ENCODE measurements at places on chromosomes 7 and 10.
A peak's percentile ranks its signal among the peaks of the same experiment; 100 is the strongest.

DNA sequence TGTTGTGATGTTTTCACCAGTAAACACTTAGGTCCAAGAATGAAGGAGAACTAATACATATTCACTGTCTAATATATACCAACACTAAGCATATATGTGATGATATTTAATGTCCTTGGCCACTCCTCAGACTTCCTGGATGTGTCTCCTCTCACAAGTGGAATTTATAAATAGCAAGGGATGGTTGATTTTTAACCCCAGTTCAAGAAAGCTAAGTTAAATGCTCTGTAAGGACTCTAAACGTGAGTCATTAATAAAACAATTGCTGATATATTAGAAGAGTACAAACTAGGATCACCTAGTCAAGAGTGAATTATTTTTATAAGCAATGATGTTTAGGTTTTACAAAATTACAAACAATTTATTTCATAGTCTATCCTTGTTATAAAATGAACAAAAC is 355.9 kb upstream of the TMEM229A start:
- no peak for DNase-seq

DNA sequence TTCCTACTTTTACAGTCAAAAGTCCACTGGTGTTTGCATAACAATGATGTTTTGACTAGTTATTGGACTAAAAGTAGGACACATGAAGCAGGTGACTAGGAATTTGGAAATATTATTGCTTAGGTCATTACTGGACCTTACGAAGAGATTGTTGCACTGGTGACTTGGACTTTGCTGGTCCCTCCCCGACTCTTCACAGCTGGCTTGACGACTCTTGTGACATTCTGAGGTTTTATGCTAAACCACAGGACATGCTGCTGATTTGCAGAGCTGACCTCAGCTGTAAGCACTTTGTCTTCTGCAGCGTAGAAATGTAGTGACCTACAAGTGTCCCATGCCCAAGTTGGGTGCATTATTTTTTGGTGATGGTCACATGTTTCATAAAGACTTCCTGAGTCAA is 21.9 kb downstream of the PCBD1 start:
- DNase-seq = no peak

- DNase-seq = no peak
These were observed 71.7 kb downstream of the ARL4A start for GRCh38 chr7:12759151-12759550.

- no peak for DNase-seq
These were observed 140.7 kb downstream of the PAXIP1 start for GRCh38 chr7:154862153-154862791.

DNA sequence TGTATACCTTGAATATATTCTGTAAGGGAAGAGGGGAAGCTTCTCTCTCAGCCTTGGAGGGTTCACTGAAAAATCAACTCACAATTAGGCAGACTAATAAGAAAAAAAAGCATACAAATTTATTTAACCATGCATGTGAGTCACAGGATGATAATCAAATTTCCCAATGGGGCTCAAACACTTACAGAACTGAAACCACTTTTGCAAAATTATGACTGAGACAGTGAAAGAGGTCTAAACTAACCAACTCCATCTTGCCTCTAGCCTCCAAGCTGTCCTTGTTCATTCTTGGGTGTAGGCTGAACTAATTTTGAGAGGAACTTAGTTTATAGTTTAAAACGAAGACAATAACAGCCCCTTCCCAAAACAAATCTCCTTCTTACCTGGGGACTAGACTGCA is 618.3 kb upstream of the AUTS2 start:
- DNase-seq = no peak

DNA sequence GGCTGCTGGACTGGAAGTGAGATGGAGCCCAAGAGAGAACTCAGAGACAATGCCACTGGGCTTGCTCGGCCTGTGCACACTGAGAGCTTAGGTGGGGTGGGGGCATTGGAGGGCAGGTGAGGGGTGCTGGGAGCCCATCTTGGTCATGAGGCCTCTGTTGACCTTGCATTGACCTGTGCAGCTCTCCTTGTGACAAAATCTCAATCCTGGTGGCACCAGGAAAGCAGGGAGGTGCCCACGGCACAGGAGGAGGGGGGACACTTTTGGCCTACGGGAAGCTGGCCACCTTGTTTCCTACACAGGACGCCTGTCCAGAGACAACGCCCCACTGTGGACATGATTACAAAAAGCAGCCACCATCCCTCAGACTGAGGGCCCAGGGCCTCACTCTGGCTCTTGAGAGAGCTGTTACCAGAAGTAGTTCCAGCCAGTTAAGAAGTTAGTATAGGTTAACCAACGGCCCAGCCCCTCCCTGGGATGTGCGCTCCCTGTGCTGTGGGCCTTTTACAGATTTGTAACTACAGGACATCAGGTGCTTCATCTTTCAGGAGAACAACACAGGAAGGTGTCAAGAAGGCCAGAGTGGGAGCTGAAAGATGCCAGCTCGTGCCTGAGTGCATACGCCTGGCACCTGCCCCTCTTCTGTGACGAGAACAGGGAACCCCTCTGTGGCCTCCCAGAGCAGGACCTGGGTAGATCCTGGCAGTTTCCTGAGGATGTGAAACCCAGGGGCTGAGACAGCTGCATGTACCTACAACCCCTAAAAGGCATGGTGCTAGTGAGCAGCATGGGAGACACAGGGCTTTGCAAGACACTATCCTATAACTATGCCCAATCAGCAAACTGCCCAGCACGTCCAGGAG is 10.3 kb downstream of the PKD1L1 start:
- DNase-seq = peak; percentile 38

DNA sequence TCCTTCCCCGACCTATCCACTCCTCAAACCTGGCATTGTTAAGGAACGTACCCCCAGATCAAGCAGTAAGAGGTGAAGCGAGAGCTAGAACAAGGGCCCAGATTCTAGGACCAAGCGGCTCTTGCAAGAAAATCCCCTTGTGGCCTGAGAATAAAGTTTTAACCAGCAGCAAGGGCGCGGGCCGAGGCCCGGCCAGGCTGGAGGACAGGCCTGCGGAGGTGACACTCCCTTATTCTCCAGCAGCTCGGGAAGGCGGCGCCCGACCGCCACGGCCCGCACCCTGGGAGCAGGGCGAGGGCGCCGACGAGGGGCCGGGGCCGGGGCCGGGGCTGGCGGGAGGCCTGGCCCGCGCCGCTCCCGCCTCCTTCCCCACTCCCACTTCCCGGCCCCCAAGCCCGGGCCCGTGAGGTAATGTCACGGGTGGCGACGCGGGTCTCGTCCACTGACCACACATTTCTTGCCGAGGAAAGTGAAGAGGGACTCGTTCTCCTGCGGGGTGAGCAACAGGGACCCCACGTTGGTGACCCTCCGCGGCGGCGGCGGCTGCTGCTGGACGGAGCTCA is 551 bp downstream of the WASL start:
- DNase-seq = no peak

DNA sequence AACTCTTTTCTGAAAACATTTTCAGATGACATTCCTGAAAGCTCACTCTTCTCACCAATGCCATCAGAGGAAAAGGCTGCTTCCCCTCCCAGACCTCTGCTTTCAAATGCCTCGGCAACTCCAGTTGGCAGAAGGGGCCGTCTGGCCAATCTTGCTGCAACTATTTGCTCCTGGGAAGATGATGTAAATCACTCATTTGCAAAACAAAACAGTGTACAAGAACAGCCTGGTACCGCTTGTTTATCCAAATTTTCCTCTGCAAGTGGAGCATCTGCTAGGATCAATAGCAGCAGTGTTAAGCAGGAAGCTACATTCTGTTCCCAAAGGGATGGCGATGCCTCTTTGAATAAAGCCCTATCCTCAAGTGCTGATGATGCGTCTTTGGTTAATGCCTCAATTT is 16.5 kb downstream of the ANLN start:
- DNase-seq = no peak

DNA sequence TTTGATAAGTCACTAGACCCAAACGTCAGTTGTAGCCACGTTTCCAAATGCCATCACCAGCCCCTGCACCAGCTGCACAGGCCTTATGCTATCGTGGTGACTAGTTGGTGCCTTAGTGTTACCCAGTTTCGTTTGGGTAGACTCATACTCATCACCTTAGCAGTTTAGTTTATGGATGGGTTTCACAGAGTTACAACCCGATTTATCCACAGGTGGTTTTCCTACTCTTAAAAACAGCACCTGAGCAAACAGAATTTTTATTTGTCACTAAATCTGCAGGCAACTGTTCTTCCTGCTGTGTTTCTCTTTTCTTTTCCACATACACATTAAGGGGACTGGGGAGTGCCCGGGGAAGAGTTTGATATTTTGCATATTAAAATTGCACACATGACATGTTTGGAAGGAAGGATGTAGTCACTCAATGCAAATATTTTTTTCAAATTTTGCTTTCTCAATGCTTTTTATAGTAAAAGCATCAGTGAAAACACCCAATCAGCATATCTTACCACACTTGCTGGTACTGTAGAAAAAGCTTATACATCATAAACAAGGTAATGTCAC is 41.6 kb downstream of the PDSS1 start:
- peak; percentile 28 for DNase-seq

GRCh38 chr7:135193615-135194081 is 17.7 kb downstream of the WDR91 start:
- DNase-seq = no peak

DNA sequence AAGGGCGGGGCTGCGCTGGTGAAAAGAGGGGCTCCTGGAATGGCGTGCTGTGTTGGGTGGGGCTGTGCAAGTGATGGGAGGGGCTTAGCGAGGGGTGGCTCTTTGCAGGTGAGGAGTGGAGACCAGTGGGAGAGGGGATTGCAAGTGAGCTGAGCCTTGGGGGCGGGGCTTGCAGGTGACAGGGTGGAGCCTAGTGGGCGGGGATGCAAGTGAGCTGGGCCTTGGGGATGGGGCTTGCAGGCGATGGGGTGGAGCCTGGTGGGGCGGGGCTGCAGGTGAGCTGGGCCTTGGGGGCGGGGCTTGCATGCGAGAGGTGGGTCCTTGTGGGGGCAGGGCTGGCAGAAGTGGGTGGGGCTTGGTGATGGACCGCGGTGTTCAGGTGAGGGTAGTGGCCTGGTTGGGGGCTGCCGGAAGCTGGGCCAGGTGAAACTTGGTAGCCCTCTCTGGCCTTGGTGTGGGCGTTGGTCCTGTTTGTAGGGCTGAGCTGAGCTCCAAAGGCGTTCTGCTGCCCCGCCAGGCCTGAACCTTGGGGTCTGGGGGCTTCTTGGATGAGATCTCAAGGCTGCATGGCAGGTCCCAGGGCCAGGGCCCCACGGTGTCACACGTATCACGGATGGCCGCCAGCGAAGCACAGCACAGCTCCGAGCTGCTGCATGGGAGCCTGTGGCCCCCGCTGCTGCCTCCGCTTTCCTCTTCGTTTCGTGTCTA is 743 bp upstream of the PITRM1 start:
- DNase-seq = peak; percentile 7

DNA sequence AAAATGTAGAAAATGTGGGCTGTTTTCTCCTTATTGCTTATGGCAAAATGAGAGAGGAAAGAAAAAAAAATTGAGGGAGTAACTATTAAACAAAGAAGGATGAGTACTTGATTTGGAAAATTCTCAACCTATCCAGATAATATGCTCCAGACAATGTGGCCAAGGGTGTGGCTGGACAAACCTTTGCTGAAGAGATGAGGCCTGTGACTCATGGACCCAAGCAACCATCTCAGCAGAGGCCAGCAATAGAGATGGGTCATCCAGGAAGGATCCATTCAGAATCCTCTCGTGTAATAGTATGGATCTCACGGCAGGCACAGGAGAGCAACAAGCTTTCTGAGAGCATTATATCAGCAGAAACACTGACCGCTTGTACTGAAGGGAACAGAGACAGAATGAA is 120.3 kb upstream of the CELF2 start:
- no peak for DNase-seq

- no peak for DNase-seq
These were observed 18.9 kb downstream of the BAG3 start for GRCh38 chr10:119669975-119670640.

GRCh38 chr7:120504386-120504785 is 231.4 kb downstream of the KCND2 start:
- DNase-seq = no peak

GRCh38 chr10:21517134-21518031 is 8.1 kb downstream of the SKIDA1 start:
- DNase-seq = peak; percentile 28

GRCh38 chr10:60123668-60124067 is 217.3 kb upstream of the CCDC6 start:
- DNase-seq = no peak

DNA sequence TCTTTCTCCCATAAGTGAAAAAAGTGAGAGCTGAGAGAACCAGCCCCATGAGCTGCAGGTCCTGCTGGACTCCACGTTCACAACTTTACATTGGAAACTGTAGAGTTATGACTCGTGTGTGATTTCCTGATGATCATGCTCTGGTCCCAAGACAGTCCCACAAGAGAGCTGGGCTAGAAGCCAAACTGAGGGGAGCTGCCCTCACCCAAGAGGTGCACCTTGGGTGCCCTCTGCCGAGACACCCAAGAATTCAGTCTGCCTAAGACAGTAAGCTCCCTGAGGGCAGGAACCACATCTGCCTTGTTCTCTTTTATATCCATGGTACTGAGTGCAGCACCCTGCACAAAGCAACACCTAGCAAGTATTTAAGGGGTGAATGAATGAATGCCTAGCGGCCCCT is 112.8 kb upstream of the SFMBT2 start:
- no peak for DNase-seq

- DNase-seq = no peak
These were observed at the start of gene NPFFR1 for GRCh38 chr10:70283445-70284399. Gene NPFFR1 (minus strand): TSS chr10:70284004. CDS start chr10:70283676, 328 bp downstream.

GRCh38 chr10:15254808-15255648 is 86.5 kb upstream of the NMT2 start:
- DNase-seq = no peak

- no peak for DNase-seq
These were observed 103.4 kb downstream of the ABCA13 start for GRCh38 chr7:48274662-48275061.

Data from naive B cell (primary cell).